ENCODE measurements at places on chromosomes 5 and 9.

DNA sequence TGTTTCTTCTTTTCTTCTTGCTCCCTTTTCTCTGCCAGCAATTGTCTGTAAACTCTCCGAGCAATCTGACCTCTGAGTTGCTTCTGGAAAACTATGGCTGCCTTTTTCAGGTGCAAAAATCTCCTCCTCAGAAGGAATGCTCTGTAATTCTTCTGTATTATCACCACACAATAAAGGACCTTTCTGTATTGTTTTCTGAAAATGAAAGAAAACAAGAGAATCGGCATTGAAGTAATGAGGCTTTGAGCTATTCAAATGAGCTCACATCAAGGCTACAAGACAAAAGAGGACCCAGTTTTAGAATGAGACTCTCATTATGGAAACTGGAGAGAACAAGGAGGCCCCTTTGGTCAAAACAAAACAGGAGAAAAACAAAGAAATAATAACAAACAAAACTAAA is 86.2 kb upstream of the RETREG1 start:
- DNase-seq, result no peak

- DNase-seq, result no peak
Measured at GRCh38 chr5:33425314-33425713, 15.5 kb upstream of the TARS1 start.

DNA sequence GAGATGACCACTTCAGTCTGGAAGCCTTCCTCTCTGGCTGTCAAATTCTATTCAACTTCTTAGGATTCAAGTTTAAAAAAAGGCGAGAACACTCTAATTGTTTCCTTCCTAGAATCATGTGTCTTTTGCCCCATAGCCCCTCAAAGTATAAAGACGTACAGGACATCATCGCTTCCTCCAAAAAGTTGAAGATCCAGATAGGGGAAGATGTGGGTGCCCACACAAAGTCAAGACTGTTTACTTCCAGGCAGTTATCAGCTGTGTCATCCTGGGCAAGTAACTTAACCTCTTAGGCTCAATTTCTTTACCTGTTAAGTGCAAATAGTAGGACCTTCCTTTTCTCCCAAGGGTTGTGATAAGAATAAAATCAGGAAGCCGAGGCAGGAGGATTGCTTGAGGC is 40.1 kb downstream of the PPARGC1B start:
- no peak for DNase-seq

DNA sequence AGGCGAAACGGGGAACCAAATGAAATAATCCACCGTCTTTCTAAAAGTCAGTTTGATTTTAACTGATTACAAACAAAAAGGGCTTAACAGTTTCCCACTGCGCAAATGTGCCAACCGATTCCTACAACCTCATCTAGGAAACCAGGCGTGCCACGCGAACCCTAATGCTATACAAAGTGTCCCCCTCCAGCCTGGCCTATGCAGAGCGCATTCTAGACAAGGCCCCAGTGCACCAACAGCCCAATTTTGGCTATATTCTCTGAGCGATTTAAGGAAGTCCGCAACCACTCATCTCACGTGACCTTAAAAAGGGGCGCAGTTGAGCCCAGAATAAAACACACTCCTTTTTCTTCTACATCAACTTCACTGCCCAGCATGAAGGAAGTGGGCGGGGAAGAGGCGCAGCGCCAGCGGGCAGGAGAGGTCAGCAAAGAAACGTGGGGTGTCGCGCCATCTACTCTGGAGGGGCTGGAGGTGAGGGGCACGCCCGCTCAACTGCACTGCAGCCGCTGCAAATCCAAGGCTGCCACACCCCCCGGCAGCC is 779 bp downstream of the FAM13B start:
- no peak for DNase-seq

- DNase-seq, result peak; percentile 9
Measured at GRCh38 chr9:214648-215493, at the start of gene DOCK8. TSS of gene DOCK8 (plus strand) at chr9:214865. CDS start at chr9:214977, 112 bp downstream.

- DNase-seq, result no peak
Measured at GRCh38 chr9:22446950-22447617, 460 bp downstream of the DMRTA1 start.

GRCh38 chr5:149073213-149073612 is 10.4 kb upstream of the SH3TC2 start:
- no peak for DNase-seq

- DNase-seq, result no peak
Measured at GRCh38 chr5:133888625-133888991, 79.8 kb downstream of the C5orf15 start.

- no peak for DNase-seq
Measured at GRCh38 chr9:120921661-120922181, 4.9 kb downstream of the TRAF1 start.

DNA sequence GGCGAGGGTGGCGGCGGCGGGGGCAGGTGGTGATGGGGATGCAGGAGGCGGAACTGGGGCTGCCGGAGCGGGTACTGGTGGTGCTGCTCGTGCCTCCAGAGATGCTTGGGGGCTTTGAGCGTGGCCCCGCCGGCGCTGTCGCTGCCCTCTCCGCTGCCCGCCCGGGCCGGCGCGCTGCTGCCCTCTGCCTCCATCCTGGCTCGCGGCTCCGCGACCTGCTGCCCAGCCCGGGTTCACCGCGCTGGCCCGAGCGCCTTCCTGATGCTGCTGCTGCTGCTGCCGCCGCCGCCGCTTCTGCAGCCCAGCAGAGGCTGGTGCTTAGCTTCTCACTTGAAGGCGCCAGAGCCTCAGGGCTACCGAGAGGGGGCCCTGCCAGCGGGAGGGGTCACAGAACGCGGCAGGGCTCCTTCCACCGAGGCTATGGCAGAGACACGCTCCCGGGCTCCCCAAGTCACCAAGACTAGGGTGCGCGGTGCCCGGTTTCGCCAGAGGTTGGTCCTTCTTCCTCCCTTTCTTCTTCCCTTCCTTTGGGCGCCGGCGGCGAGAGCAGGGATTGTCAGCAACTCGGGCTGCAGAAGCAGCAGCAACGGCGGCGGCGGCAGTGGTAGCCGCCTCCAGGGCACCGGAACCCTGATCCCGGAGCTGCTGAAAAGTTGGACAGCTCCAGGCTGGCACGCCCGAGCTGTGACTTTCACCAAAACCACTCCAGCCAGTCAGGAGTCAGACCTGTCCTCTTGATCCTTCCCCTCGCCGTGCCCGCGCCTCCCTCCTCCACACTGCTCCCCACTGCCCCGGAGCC is at the start of gene PDE4D:
PDE4D (minus strand) TSS at position 298 of the 799 bp plus-strand sequence.
- no peak for DNase-seq

DNA sequence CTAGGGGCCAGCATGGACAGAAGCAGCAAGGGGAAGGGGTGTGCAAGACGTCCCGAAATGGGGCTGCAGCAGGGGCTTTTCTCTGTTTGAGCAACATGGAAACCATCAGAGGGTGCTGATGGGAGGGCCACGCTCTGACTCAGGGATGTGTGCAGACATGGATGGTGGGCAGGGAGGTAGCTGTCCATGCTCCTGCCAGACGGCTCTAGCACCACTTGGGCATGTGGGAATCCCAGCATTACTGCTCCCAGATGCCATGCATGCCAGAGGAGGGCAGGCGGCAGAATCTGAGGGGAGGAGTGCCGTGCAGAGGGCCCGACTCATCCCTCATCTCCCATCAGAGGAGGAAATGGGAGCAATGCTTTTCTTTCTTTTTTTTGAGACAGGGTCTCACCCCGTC is 45.6 kb upstream of the SLC25A51 start:
- DNase-seq, result no peak

- DNase-seq, result no peak
Measured at GRCh38 chr5:31730139-31730538, 91.2 kb downstream of the PDZD2 start.

DNA sequence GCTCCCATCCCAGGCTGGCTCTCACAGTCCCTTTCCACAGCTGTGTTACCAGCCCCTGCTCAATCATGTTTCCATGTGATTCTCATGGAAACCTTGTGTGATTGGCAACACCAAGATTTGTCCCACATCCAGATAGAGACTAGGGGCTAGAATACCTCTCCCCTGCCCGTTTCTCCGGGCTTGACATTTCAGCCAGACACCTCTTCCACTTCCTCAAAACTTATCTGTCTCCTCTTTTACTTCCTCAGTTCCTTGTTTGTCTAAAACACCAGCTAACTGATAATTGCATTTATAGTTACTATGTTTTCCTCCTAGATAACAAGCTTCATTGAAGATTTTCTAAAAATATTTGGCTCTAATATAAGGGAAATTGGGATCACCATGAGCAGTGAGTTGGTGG is 16.6 kb upstream of the KCNMB1 start:
- DNase-seq, result no peak

GRCh38 chr9:3455717-3456116 is 70.1 kb downstream of the RFX3 start:
- no peak for DNase-seq

DNA sequence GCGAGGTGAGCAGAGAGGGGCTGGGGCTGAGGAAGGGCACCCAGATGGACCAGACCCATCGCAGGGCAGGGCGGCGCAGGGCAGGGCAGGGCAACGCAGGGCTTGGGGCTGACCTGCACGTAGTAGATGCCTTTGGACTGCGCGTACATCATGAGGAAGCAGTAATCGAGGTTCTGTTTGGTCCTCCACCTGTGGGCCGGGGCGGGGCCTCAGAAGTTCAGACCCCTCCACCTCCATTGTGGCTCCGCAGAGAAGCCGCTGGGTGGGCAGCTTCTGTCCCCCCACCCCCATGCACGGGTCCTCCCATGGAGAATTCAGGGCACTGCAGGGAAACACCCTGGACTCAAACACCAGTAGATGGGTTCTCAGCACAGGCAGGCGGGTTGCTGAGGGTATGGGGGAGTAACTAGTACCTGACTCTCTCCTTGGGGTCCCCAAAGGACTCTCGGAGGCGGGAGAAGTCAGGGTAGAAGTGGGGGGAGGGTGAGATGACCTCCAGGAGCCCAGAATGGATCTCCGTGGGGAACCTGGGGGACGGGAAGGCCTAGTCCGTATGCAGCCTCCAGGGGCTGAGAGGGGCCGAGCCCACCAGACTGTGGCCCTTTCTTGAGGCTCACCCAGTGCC is 6.4 kb downstream of the LTC4S start:
- no peak for DNase-seq

- DNase-seq, result no peak
Measured at GRCh38 chr9:70105147-70105546, 61.5 kb downstream of the MAMDC2 start.

DNA sequence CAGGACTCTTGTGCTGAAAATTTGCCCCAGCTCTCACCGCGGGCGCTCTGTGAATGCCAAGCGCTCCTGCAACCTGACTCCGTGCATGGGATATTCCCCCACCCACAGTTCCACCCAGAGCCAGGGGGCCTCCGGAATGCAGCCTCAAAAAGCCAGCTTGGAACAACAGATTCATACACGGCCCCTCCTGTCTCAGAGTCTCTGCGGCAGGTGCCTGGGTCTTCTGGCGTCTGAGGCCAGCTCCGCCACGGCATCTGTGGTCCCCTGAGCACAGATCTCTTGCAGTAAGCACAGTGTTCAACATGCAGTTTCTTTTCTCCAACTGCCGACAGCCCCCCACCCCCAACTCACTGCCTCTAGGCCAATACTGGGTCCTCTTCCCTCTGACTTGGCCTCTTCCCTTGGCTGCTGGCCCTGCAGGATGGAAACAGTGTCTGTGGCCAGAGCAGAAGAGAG is 355.7 kb upstream of the IRX2 start:
- no peak for DNase-seq

DNA sequence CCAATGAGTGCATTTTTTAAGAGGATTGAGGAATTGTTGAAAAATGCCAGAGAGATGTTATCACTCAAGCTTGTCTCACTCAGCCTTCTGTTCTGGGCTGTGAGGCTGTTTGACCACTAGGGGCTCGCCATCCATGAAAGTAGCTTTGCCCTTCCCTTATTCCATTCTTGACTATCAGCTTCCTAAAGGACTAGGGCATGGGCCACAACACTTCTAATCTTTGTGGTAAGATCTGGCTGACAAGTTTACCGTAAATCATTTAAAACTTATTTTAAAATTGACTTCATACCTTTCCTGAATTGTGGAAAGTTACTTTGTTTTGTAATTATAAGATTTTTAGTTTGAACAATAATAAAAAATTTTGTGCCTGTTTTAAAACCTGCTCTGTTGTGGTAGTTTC is 49.5 kb downstream of the TJP2 start:
- DNase-seq, result no peak
